Stimulated activated CD4-positive, alpha-beta T cell treated with anti-CD3 and anti-CD28 coated beads, Interleukin-12 subunit alpha, Interleukin-12 subunit beta, amount 100 ng/mL, for 4 hours (primary cell): ENCODE measurements at places on chromosomes 13 and 19.

DNA sequence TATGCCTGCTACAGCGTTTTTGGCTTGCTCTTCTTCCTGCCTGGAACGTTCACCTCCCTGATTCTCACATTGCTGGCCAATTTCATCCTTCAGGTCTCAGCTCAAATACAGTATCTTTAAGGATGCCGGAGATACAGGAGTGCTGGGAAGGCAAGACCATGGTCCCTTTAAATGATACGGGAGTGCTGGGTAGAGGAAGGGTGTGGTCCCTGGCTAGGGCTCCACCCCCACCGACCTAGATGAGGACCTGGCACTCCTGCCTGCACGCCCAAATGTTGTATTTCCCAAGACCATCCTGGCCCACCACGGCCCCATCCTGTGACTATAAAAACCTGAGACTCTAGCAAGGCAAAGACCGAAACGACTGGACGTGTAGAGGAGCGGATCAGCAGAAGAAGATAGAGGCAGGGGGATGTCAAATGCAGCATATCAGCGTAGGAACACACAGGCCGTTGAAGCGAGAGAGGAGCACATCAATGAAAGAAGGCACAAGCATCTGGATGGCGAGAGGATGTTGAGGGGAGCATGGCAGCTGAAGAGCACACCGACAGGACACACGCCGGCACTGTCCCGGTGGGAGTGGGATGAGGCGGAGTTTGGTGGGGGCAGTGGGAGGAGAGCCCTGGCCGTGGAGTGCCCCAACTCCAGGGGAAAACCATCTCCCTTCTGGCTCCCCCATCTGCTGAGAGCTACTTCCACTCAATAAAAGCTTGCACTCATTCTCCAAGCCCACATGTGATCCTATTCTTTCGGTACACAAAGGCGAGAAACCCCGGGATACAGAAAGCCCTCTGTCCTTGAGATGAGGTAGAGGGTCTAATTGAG lies 74.0 kb downstream of the PCDH9 start:
- no peak for DNase-seq

- DNase-seq: no peak
Measured at GRCh38 chr13:100300708-100301107, 211.8 kb downstream of the PCCA start.

DNA sequence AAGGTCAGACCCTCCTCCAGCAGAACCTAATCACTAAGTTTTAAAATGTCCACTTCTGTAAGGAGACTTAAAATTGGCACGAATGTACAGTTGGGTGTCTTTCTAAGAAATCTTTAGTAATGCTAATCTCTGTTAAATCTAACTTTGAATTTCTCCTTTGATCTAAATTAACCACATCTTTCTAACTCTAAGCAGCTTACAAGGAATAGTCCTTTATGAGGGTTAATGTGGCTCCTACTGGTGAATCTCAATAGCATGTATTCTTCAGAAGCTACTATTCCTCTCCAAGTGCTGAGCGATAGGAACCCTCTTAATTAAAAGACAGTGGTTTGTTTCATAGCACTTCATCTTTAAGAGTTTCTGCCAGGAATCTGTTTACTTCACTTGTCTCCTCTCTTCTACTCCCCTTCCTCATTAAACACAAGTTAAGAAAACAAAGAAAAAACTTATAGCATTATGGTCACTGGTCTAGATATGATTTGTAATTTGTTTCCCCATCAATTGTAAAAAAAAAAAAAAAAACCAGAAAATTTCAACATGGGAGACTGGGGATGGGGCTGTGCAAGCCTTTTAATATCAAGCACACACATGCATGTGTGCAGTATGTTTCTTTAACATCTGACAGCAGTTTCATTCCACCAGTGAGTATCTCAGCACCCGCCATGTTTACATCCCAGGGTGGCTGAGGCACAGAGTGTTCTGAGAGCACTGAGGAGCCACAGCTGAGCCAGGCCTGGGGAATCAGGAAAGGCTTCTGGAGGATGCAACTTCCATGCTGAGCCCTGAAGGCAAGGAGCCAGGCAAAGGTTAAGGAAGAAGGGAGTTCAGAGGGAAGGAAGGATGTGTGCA lies 57.7 kb downstream of the ATP7B start:
- DNase-seq: no peak

DNA sequence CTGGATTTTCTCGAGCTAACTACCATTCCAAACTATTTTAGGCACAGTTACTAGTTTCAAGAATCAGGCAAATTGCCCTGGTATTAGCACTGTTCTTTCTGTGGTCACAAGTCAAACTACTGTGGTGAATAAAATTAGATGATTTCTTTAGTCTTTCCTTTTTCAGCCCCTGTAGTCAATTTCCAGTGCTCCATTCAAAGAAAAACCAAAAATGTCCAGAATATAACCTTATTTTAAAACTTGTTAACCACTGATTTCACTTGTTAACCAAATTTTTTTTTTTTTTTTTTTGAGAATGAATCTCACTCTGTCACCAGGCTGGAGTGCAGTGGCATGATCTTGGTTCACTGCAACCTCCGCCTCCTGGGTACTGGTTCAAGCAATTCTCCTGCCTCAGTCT lies 50.6 kb upstream of the USPL1 start:
- DNase-seq: no peak
